ENCODE measurements at places on chromosomes 2 and 18.

GRCh38 chr2:222656526-222657446 lies 894 bp upstream of the FARSB start:
- DNase-seq, result no peak

GRCh38 chr2:20448246-20448976 lies 1.5 kb downstream of the RHOB start:
- no peak for DNase-seq

DNA sequence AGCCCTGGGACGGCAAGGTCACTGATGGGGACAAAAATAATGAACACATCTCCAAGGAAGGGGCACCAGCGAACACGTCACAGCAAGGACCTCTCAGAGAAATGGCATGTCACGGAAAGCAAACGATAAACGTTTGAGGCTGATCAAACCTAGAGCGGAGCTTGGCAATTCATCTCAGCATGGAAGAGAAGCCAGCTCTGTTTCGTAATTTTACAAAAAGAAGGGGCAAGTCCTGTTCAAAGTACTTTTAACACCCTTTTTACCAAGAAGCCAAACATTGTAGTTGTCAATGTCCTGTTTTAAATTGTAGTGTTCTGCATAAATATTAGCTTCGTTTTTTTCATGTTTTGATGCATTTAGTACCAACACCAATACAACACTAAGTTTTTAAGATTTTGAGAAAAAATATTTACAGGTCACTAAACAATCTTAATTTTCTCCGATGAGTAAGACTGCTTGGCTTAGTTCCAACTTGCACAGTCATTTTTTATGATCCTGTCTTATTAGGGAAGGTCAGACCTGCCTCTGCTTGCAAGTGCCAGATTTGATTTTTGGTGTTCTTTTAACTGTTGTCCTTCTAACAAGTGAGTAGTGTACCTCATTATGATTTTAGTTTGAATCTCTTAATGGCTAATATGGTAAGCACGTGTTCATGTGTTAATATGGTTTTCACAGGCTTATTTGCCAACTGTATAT lies 818.5 kb upstream of the SALL3 start:
- no peak for DNase-seq

- no peak for DNase-seq
These were observed 68.3 kb upstream of the OTOS start for GRCh38 chr2:240208631-240209211.

DNA sequence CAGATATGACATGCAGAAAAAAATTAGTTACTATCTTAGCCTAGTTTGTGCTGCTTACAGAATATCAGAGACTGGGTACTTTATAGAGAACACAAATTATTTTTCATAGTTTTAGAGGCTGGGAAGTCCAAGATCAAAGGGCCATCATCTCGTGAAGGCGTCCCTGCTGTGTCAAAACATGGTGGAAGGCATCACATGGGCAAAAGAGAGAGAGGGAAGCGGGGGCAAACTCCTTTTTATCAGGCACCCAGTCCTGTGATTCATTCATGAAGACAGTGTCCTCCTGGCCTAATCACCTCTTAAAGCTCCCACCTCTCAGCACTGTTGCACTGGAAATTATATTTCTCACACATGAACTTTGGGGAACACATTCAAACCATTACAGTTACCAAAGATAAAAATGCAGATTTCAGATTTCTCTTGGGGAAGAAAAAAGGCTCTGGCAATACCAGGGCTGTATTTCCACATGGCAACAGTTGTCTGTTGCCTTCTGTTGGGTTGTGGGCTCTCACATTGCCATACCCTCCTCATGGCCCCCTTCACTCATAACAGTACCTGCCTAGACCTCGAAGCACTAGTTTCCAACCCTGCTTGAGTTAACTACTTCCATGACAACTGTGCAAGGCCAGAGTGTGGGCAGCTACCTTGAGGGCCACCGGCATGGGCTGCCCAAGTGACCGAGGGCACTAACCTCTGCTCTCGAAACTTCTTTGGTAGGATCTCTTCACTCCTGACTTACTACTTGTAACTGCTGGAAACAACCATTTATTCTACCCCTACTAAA lies 2.7 kb upstream of the ACTR3 start:
- DNase-seq, result no peak

DNA sequence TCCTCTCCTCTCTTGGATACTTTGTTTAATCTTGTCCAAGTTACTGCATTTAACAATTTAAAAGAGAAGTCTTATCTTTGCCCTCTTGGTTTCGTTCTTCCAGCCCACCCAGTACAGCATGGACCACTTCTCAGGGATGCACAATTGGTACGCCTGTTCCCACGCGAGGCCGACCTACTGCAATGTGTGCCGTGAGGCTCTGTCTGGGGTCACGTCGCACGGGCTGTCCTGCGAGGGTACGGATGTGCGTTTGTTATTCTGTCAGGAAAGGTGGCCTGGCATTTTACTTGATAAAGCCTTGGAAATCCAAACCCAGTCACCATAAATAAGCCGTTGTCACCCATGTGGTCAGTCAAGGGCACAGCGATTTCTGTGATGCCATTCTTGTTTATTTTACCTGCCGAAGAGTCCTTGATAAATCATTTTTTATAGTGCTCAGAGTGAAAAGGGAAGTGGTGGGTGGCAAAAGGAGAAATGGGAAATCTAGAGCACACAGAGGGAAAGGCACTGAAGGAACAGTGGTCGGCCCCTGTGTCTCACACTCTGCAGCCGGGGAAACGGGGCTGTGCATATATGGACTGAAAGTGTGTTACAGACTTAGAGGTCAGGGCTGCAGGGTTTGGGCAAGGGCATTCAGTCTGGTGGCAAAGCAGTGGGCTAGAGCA lies 80.5 kb downstream of the DGKD start:
- DNase-seq, result no peak

GRCh38 chr2:71191570-71191943 lies 35.3 kb downstream of the PAIP2B start:
- no peak for DNase-seq

- no peak for DNase-seq
These were observed 22.3 kb upstream of the CAVIN2 start for GRCh38 chr2:191869178-191869577.

GRCh38 chr2:85642725-85643124 lies 25.3 kb downstream of the SFTPB start:
- no peak for DNase-seq

- no peak for DNase-seq
These were observed 1.6 kb downstream of the KLHL29 start for GRCh38 chr2:23386339-23387220.

GRCh38 chr2:198098918-198099317 lies 294.5 kb downstream of the PLCL1 start:
- no peak for DNase-seq

DNA sequence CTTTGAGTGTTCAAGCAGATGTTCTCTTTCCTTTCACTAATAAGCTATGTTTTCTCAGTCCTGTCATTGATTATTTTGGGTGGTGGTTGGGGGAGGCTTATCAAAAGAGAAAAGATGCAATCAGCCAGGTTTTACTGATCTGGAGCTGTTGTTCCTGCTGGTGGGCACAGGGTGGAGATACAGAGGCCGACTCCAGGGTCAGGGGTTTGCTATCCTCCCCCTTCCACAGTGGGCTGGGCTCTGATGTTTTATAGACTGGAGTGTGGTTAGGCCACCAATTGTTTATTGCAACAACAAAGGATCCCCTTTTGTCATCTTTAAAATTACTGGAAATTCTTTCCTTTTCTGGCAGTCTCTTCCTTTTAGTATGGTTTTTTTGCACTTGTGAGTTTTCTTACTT lies 120.5 kb downstream of the TANC1 start:
- no peak for DNase-seq

DNA sequence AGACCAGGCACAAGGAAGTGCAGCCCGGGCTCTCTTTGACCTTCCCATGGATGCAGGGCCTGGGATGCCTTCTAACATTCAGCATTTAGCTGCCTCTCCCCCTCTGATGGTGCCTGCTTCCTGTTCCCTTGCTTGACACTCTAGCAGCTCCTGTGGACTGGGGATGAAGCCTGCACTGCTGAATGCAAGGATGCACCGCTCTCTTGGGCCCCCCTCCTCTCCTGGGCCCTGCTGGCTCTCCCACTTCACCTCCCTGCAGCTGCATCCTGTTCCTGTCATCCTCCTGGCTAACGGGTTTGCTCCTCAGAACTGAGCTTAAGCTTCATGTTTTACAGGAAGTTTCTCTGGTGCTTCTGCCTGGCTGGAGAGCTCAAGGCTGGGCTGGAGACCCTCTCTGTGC lies 254.1 kb downstream of the TSN start:
- no peak for DNase-seq

Measured in spinal cord (tissue), 10 donors.